ENCODE measurements at places on chromosomes 4 and X. TPM values are rescaled to one million over a fixed set of nuclear protein-coding genes. Genes with fewer than 3 reads are reported as not detected.
A peak's percentile ranks its signal among the peaks of the same experiment; 100 is the strongest.

DNA sequence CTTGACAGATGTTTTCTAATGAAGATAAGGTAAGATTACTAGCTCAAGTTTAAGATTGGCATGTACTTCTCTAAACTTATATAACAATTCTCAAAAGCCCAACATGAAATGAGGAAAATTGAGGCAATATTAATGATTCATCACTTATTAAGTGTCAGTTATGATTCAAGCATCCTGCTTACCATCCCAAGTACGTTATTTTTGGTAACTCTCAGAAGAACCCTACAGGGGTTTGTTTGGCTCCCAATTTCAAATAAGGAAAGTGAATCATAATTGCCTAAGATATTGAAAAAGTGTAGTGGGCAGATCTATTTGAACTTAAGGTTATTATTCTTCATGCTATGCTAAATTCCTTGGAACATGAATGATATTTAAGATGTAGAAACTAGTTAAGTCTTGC lies 387.9 kb upstream of the TENM3 start:
- no peak for DNase-seq

DNA sequence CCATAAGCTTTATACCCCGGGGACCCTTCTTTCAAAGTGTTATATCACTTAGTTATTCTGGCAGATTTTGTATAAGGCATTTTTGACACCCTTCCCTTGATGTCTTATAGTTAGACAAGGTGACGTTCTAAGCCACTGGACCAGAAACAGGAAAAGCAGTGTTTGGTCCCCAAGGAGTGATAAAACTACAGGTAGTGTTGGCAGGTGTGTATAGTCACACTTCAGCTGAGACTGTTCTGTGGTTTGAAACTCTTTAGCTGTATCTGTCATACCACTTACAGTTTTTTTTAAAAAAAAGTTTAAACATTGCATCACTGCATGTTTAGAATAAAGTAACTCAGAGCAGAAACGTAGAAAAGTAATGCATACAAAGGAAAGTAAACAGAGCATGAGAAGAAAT lies 48.5 kb downstream of the TLL1 start:
- DNase-seq = no peak

DNA sequence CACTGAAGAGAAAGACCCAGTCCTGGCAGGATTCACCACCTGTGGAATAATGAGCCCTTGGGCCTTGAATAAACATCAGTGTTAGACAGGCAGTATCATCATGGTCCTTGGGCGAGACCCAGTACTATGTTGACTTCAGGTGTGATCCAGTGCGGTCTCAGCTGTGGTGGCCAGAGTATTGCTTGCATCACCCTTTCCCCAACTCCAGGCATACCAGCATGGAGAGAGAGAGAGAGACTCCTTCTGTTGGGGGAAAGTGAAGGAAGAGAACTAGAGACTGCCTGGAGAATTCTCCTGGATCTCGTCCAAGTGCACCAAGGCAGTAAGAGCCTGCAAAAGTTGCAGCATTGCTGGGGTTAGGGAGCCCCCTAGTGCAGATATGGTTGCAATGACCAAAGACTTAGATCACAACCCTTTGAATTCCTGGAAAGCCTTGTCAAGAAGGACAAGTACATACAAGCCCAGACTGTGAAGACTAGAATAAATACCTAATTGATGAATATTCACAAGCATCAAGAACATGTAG lies 61.1 kb upstream of the VAMP7 start:
- no peak for DNase-seq

DNA sequence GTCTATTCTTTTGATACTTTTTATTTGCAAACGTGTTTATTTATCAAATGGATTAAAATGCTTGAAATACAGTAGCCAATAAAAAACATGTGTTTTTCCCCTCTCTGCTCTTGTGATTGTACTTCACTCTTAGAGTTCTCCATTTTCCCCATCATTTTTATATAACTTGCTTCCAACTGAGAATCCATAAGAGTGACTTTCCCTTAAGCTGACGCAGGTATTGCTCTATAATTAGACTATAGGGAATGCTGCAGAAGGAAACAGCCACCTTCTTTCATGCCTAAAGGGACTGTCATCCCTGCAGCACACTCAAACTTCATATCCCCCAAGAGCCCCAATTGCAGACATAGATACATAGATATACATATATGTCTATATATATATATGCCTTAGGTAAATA lies 456.9 kb downstream of the ADGRL3 start:
- DNase-seq = no peak

DNA sequence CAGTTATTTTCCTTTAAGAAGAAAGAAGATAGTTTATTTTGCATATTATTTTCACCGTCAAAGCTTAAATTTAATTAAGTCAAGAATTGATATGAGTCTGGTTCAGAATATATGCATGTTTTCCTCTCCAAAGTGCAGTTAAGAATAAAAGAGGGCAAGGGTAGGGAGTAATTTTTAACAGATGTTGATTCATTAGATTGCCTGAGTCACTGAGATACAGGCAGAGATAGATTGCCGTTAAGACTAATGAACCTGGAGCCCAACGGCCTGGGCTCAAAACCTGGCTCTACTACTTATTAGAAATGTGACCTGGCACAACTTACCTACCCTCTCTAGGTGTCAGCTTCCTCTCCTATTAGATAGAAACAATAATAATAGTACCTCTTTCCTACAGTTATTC lies 1037.4 kb upstream of the PABPC4L start:
- DNase-seq = no peak

- no peak for DNase-seq
Measured at GRCh38 chr4:81472281-81473182, 825 bp upstream of the RASGEF1B start.

The APLN gene
- 5.6 TPM for total RNA-seq

The HERC5 gene
- total RNA-seq = 5.9 TPM

- no peak for DNase-seq
Measured at GRCh38 chr4:88828842-88829571, 131.4 kb upstream of the NAP1L5 start.

DNA sequence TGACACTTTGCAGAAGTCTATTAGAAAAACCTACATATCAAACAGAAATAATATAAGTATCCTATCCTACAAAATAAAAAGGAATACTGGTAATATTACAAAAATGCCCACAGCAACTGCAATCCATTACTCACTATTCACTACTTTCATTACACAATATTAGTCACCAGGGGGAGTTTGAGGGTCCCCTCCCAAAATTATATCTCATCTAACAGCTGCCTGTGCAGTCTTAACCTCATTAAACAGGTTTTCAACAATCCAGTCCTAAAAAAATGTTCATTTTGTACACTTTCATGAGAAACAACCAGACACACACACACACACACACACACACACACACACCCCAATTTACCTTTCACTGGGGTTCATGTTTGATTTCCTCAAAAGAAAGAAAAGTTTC lies 2.9 kb downstream of the CLOCK start:
- DNase-seq = no peak

- no peak for DNase-seq
Measured at GRCh38 chrX:41946235-41946634, 22.9 kb upstream of the CASK start.

DNA sequence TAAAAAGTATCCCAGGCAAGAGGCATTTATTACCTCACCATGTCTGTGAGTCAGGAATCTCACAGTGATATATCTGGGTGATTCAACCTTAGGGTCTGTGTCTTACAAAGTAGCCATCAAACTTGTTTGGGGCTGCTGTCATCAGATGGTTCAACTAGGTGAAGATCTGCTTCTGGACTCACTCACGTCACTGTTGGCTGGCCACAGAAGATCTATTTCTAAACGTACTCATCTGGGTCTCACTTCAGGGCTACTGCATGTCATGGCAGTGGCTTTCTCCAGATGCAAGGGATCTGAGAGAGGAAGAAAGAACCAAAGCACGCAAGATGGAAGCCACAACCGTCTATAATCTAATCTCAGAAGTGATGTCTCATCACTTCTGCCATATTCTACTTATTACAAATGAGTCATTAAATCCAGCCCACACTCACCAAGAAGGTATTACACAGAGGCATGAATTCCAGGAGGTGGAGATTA lies 267.8 kb upstream of the ANKRD50 start:
- DNase-seq = no peak

- no peak for DNase-seq
Measured at GRCh38 chrX:78307665-78308064, 19.7 kb downstream of the CYSLTR1 start.

The EVC2 gene
- 4.0 TPM for total RNA-seq

GRCh38 chr4:126777649-126778048 lies 855.1 kb upstream of the INTU start:
- DNase-seq = no peak

GRCh38 chrX:41516999-41517765 lies 70.0 kb downstream of the NYX start:
- no peak for DNase-seq

- DNase-seq = no peak
Measured at GRCh38 chr4:164446516-164446915, 307.4 kb upstream of the SMIM31 start.

The RAB33A gene
- total RNA-seq = 3.4 TPM

DNA sequence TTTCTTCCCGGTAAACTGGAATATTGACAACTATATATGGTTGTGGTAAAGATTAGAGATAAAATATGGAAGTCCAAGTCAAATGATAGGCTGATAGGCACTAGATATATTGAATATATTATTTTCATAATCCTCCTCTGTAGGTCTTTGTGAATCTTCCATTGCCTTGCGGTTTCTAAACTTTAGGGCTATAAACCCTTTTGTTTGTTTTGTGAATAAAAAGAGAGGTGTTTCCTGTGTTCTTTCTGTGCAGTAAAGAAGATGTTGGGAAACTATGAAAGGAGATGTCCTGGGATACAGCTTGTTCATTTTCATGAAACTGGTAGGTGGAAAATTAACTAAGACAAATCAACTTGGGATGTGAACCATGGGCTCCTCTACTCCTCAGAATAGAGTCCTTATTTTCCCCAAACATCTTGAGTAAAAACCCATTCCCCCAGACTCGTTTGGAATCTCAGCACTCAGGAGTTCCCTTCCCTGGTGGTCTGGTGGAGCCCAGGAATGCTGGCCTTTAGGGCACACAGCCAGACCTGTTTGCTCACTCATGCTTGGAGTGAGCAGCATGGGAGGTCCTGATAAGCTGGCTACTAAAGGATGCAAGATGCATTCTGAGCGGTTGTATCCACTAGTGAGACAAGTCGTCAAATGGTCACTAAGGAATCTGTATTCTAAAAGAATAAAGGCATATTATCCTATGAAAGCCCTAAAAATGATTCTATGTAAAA lies 22.2 kb downstream of the PRDM8 start:
- no peak for DNase-seq

GRCh38 chr4:112327965-112328733 lies 31.0 kb downstream of the ALPK1 start:
- no peak for DNase-seq

- no peak for DNase-seq
Measured at GRCh38 chr4:147096667-147097604, 151.3 kb upstream of the TTC29 start.

- DNase-seq = no peak
Measured at GRCh38 chr4:85127653-85128052, 161.2 kb upstream of the WDFY3 start.

- DNase-seq = no peak
Measured at GRCh38 chr4:92447255-92447905, 143.6 kb downstream of the GRID2 start.

The PPP2R2C gene
- total RNA-seq = 1.1 TPM

The RENBP gene
- total RNA-seq = 34.5 TPM

DNA sequence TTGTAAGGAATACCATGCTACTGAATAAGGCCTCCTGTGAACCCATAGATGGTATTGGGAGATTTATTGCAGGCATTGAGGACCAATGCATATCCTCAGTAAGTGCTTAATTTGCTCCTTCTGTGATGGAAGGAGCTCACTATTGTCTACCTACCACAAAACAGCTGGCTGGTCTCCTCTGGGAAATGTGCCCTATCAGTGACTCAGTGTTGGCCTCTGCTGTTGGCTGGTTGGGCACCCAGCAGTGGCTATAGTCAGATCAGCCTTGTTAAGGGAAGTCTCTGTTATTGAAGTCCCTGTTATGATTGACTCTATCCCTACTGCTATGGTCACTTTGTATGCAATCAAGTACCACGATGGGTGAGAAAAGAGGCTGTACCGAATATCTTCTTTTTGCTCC lies 27.5 kb upstream of the OTUD4 start:
- no peak for DNase-seq

GRCh38 chr4:8376361-8377102 lies 64.0 kb downstream of the ACOX3 start:
- no peak for DNase-seq

The TMPRSS11A gene
- total RNA-seq = not detected

DNA sequence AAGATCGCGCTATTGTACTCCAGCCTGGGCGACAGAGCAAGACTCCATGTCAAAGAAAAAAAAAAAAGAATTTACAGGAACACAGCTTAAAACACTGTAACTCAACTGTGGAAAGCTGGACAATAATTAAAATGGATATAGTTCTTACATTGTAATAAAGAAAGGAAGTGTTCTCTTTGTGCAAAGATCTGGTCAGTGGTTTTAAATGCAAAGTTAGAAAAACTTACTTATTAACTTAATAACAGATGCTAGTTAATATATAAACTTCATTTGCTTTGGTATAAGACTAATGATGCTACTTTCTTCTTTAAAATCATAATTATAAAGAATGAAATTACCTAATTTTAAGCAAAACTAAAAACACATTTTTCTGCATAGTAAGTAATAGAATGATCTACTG lies 2024.1 kb upstream of the TENM3 start:
- DNase-seq = no peak

The SYN1 gene
- total RNA-seq = not detected

- peak; percentile 62 for DNase-seq
Measured at GRCh38 chrX:72113461-72113860, 18.3 kb downstream of the RTL5 start.

DNA sequence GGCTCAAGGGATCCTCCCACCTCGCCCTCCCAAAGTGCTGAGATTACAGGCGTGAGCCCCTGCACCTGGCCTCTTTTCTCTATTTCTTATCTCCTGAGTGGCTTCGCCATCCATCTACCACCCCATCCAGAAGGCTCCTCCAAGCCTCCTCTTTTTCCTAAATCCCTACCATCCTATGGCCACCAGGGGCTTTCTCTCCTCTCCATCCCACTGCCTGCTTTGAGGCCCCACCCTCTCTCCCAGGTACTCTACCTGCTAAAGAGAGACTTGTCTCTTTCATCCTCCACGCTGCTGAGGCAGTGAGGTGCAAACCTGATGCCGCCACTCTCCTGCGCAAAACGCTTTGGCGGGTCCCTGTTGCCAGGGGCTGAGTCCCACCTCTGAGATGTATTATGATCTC lies 7.0 kb downstream of the RS1 start:
- no peak for DNase-seq

The MAGED2 gene
- total RNA-seq = 62.9 TPM

- peak; percentile 67 for DNase-seq
Measured at GRCh38 chrX:10106806-10107205, 50.0 kb upstream of the CLCN4 start.

DNA sequence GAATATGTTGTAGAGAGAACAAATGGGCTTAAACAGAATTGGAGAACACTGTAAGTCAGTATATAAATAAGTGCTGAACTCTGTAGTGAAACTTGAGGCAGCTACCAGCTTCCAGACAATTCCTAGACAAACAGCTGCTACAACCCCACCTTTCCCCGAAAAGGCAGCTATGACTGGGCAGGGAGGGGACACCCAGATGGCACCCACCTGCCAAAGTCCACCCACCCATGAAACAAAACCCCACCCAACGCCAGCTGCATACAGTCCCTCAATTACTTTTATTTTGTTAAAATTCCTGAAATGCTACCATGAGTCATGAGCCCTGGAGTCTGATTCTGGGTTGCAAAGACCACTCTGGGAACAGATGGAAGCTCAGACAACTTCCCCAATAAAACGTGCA lies 24.4 kb downstream of the RELL1 start:
- no peak for DNase-seq

The NOX1 gene
- not detected for total RNA-seq

GRCh38 chr4:71648448-71648847 lies 135.4 kb downstream of the GC start:
- DNase-seq = no peak

The RGN gene
- total RNA-seq = 4.6 TPM

All from mesenteric fat pad (tissue), 1 donor.